ENCODE measurements at places on chromosomes 3 and 15.

GRCh38 chr3:69143612-69144011 is 21.2 kb upstream of the LMOD3 start:
- DNase-seq = no peak

DNA sequence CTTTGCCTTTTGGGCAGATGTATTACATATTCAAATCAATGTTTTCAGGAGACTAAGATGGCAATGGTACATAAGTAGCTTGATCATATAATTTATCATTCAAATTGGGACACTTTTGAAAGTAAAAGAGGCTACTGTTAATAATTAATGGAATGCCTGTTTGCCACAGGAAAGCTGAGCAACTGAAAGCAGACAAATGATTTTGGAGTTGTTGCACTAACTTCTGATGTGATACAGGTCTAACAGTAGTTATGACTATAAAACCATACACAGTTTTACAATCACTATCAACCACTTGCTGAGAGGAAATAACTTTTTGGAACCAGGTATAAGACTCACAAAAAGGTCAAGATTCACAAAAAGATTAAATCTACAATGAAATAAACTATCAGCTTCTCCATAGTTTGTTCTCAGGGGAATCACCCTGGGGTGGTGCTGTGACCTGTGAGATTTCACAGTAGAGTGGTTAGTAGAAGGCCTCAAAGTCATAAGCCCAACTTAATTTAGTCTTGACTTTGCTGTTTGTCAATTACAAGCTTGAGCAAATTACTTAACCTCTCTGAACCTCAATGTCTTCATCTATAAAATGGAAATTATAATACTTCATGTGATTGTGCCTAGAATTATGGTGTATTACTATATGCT is 42.7 kb downstream of the HHLA2 start:
- no peak for DNase-seq

GRCh38 chr3:59481776-59482400 is 432.1 kb upstream of the CFAP20DC start:
- DNase-seq = no peak

GRCh38 chr15:29844290-29844903 is 22.1 kb upstream of the TJP1 start:
- DNase-seq = no peak

Data from amygdala (tissue), 56 donors.